ENCODE measurements at places on chromosomes 3 and 15. TPM values are rescaled to one million over a fixed set of nuclear protein-coding genes. Genes with fewer than 3 reads are reported as not detected.

The STXBP5L gene
- total RNA-seq, result not detected

The ACTC1 gene
- not detected for total RNA-seq

The CLDN11 gene
- 272 TPM for total RNA-seq

The TBC1D23 gene
- total RNA-seq, result 46.6 TPM

The ZNF660 gene
- 1.5 TPM for total RNA-seq

The SMCO1 gene
- 0.34 TPM for total RNA-seq

The AGBL1 gene
- total RNA-seq, result not detected

The ADGRG7 gene
- not detected for total RNA-seq

The C3orf85 gene
- total RNA-seq, result not detected

The SRGAP3 gene
- total RNA-seq, result 1.2 TPM

The PLA2G4D gene
- total RNA-seq, result not detected

The P2RY12 gene
- not detected for total RNA-seq

The EPHA6 gene
- total RNA-seq, result 0.17 TPM

The HRG gene
- total RNA-seq, result not detected

The SH2D7 gene
- total RNA-seq, result not detected

The KNG1 gene
- total RNA-seq, result not detected

The ZBED2 gene
- not detected for total RNA-seq

The TRPC1 gene
- total RNA-seq, result 8.2 TPM

The CAMK1 gene
- 45.3 TPM for total RNA-seq

The TMEM40 gene
- total RNA-seq, result not detected

The POLR2M gene
- total RNA-seq, result 260 TPM

The KBTBD8 gene
- 0.74 TPM for total RNA-seq

The SLC38A3 gene
- total RNA-seq, result not detected

The STRIT1 gene
- not detected for total RNA-seq

The ZNF385D gene
- 1.3 TPM for total RNA-seq

The GCSAM gene
- not detected for total RNA-seq

The AADACL2 gene
- total RNA-seq, result not detected

The ILDR1 gene
- not detected for total RNA-seq

The DPPA2 gene
- not detected for total RNA-seq

The CSPG5 gene
- 0.17 TPM for total RNA-seq

The MCF2L2 gene
- total RNA-seq, result 3.2 TPM

The KBTBD13 gene
- total RNA-seq, result not detected

The CIDEC gene
- total RNA-seq, result 0.15 TPM

The EXD1 gene
- not detected for total RNA-seq

The NEK10 gene
- total RNA-seq, result 0.34 TPM

The COL8A1 gene
- total RNA-seq, result 84.6 TPM

The ARGFX gene
- total RNA-seq, result not detected

The DGKG gene
- total RNA-seq, result 0.50 TPM

The GATA2 gene
- 2.8 TPM for total RNA-seq

The IQCF5 gene
- total RNA-seq, result not detected

The FOXB1 gene
- total RNA-seq, result not detected

The PPP1R14D gene
- total RNA-seq, result not detected

The RAB5A gene
- total RNA-seq, result 36.8 TPM

The C2CD4A gene
- total RNA-seq, result not detected

The NAALADL2 gene
- total RNA-seq, result 1.0 TPM
